Esophagus squamous epithelium (tissue), 5 donors: ENCODE measurements at places on chromosomes 12 and 14.

- DNase-seq, result no peak
These were observed 80.8 kb downstream of the PAPOLA start for GRCh38 chr14:96582995-96583394.

- DNase-seq, result no peak
These were observed 12.3 kb downstream of the SEL1L start for GRCh38 chr14:81521356-81521755.

- DNase-seq, result no peak
These were observed 578.6 kb downstream of the SLC16A7 start for GRCh38 chr12:60174476-60174875.

- no peak for DNase-seq
These were observed 167.6 kb downstream of the SLC41A2 start for GRCh38 chr12:104790296-104791125.

DNA sequence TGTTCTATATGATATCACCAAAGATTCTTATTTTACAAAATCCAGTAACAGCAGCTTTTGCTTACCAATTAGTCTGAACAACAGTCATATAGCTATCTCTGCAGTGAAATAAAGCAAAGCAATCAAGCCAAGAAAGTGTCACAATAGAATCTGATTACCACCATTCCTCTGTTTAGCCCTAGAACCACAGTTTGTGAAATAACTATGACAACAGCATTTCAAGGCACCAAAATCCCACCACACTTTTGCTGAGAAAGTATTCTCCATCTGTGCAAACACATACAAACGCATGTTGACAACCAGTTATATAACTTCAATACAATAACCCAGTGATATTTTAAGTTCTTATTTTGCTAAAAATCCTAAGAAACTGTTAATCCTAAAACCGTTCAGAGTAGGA lies 7.4 kb downstream of the PPP1R13B start:
- no peak for DNase-seq

DNA sequence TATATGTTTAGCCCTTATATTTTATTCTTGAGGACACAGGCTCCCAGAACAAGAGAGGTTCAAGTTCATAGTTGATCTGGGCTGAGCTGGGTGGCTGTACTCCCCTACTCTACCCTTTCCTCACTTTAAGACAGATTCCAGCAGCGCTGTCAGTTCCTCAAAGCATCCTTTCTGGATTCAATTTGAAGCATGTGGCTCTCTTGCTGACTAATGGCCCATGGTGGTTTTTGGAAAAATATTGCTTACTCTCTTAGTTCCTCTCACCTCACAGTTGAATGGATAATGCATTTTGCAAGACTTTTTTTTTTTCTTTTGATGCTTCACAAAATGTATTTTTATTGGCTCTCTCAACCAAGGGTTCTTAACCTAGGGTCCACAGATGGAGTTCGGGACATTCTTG lies 4.1 kb downstream of the PELI2 start:
- no peak for DNase-seq
